HCT116 (cell line): ENCODE measurements at places on chromosomes 3 and 15.

- DNase-seq, result no peak
Measured at GRCh38 chr3:187667526-187667925, 2.7 kb downstream of the SST start.

GRCh38 chr15:41878355-41878699 lies 15.5 kb downstream of the SPTBN5 start:
- no peak for DNase-seq

GRCh38 chr3:133023362-133023761 lies 14.8 kb upstream of the TMEM108 start:
- DNase-seq, result no peak

- DNase-seq, result no peak
Measured at GRCh38 chr15:100259266-100259665, 82.5 kb downstream of the ADAMTS17 start.

- no peak for DNase-seq
Measured at GRCh38 chr3:184796551-184796950, 15.4 kb upstream of the VPS8 start.

GRCh38 chr3:124119056-124119716 lies 127.3 kb upstream of the ROPN1 start:
- DNase-seq, result no peak

- no peak for DNase-seq
Measured at GRCh38 chr15:28459279-28459678, 73.5 kb downstream of the GOLGA8G start.

DNA sequence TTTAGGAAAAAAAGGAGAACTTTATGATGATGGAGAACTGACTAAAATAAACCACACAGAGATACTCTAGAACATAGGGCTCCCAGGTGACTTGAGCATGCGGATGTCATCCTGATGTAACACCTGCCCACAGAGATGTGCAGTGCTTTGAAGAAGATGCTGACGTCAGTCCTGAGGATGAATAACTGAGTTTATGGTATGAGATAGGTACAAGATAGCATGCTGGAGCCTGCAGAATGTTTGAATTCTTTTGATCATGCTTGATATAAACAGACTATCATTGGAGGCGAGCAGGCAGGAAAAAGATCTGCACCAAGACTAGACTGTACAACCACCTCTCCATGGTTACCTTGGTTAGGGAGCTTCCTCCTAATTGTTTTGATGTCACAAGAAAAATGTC lies 12.4 kb downstream of the CCR4 start:
- DNase-seq, result no peak

DNA sequence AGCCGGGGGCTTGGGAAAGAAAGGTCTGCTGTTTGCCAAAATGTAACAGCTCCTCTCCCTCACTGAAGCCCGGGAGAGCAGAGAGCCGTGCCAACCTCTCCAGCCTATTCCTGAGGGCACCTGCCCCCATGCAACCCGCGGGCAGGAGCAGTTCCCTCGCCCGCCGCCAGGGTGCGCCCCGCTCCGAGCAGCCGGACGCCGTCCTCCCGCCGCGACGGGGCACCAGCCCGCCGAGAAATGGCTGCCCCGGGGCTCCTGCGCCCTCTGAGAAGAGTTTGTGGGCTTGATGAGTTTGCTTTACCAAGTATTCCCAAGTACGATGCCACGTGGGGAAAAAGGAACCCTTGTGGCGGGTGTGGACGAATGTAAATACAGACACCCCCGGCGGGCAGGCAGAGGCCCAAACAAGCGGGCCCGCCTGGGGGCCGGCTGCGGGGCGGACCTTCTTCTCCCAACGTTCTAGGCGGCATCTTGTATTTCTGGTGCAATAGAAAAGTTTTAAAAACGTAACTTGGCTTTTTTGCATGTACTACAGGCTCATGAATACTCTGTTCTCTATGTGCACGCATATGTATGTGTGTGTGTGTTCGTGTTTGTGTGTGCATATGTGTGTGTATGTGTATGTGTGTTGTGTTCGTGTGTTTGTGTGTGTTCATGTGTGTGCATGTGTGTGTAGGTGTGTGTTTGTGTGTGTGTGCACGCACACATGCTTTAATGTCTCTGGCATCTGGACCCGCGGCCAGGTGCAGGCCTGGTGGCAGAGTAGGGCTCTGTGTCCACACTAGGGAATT lies 162.9 kb downstream of the CHSY1 start:
- peak; percentile 26 for DNase-seq

- DNase-seq, result no peak
Measured at GRCh38 chr3:195106418-195106906, 164.5 kb downstream of the XXYLT1 start.

GRCh38 chr15:26697913-26698312 lies 75.0 kb downstream of the GABRB3 start:
- DNase-seq, result no peak

GRCh38 chr15:38499651-38500050 lies 45.7 kb downstream of the FAM98B start:
- DNase-seq, result no peak

DNA sequence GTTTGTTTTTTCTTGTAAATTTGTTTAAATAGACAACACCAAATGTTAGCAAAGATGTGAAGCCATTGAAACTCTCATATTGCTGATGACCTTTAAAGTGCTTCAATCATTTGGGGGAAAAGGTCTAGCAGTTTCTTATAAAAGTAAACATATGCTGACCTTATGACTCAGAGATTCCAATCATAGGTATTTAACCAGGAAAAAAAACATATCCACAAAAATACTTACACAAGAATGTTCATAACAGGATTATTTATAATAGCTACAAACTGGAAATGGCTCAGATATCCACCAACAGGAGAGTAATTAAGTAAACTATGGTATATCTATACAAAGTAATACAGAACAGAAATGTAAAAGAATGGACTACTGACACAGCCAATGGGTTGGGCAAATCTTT lies 27.1 kb upstream of the RORA start:
- no peak for DNase-seq

- no peak for DNase-seq
Measured at GRCh38 chr3:150703299-150703755, 393 bp downstream of the ERICH6 start.

DNA sequence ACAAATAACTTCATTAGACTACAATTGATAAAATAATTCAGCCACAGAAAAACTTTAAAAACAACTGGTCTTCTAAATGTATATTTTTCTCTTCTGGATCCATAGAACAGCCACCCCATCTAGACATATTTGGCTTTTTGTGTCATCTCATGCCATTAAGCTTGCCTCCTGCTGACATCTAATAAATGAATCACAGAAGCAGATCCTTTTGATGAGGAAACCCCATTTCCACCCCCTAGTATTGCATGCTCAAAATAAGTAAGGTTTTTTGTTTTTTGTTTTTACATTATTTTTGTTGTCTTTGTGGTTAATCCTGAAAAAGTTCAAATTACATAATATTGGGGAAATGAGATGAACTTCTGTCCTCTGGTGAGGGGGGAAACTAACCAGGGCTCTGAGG lies 94.8 kb downstream of the DUT start:
- no peak for DNase-seq

DNA sequence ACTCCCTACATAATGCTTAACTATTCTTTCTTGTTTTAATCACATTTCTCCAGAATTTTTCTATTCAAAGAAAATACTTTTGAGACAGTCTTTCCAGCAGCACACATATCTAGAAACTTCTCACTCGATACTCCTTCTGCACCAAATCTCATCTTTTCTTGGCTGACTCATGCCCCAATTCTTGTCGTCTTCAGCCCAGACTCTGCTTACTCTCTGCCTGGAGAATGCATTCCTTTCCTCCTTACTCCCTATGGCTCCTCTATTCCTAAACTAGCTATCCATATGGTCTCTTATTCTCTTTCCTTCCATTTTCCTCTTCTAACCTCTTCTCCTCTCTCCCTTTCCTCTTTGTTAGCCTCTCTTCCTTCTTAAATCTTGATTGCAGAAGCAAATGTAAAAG lies 158.7 kb downstream of the GBE1 start:
- DNase-seq, result no peak
